Fibroblast of skin of right biceps (primary cell): ENCODE measurements at places on chromosomes 2 and 18.

DNA sequence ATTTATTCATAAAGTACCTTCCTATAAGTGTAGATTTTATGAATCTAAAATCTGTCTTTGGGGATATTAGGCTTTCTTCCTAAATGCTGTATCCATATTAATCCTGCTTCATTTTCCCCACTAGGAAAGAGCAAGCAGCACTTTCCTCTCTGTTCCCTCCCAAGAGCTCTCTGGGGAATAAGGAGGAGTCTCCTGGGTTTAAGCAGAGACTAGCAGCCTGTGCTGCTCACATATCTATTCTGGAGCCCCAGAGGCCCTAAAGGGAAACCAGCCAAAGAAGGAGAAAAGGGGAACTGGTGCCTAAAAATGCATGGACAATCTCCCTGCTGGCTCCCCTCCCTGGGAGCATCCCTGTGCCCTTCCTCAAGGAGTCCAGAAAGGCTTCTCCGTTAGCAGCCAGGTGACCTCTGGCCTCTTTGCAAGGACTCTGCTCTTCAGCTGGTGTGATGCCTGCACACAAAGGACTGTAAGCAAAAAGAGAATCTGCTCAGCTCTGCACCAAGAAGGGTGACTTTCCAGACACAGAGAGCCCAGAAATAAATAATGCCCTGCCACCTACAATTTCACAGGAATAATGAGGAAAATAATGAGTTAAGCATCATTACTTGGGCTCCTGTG, 270.6 kb downstream of the SS18 start:
- DNase-seq: no peak

- no peak for DNase-seq
Observed at GRCh38 chr18:58255701-58256311, 211.8 kb downstream of the NEDD4L start.

DNA sequence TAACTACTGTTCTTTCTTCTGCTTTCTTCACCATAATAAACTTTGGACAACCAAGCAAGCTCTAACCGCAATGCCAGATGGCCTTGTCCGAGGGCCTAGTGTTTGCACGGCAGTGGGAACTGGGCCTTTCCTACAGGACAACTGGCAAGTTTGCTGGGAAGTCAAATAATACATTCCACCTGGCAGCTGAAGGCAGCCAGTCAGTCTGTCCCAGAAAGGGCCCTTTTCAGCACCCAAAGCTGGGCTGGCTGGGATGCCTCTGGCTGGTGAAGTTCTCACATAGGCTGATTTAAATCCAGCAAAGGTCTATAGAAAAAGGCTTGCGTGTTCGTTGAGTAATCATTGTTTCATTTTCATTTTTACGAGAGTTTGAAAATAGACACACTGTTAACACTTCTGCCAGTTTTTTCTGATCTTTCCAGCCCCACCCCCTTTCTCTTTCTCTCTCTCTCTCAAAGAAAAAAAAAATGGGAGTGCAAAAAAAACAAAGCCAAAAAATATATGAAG, 110.0 kb upstream of the EPAS1 start:
- no peak for DNase-seq

- DNase-seq: no peak
Observed at GRCh38 chr2:101219246-101219645, 33.4 kb upstream of the CNOT11 start.

DNA sequence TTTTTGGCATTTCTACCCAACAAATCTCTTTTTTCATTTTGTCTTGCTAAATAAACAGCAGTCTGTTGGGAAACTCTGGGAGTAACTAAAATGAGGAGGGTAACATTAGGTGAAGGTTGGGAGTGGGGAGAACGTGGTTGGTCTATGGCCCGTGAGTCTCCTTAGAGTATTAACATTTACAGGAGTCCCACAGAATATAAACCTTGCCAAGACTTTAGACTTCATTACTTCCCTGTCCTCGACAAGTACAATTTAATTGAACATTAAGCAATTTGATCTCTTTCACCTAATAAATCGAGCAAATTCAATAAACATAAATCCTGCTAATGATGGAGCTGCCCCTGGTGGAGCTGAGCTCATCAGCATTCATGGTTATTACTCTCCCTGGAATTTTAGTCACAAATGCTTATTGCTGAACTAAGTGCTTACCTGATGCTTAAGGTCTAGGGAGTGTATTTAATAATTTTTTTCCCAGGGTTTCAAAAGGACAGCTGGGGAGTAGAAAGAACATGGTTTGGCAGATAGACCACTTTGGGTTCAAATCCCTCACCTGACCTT, 95.1 kb upstream of the RASGRP3 start:
- DNase-seq: no peak

DNA sequence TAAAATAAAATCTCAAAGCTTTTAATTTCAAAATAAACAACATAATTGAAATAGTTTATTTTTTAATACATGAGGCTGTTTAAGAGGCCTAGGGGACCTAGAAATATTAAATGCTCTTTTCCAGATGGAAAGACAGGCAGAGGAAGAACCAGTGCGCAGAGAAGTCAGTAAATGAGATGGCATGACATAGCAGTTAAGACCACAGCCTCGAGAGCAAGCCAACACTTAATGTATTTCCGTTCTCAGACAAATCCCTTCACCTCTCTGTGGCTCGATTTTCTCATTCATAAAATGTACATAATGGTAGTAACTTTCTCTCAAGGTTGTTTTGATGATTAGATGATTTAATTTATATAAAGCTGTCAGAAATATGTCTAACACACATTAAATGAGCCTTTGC, 405.1 kb upstream of the CWC22 start:
- DNase-seq: no peak

- peak; percentile 46 for DNase-seq
Observed at GRCh38 chr2:18544171-18544570, 16.3 kb downstream of the RDH14 start.

GRCh38 chr18:54205959-54206358, 18.5 kb downstream of the MBD2 start:
- DNase-seq: peak; percentile 21

GRCh38 chr2:239828192-239828972, 196.8 kb downstream of the NDUFA10 start:
- no peak for DNase-seq

- DNase-seq: no peak
Observed at GRCh38 chr2:133885847-133886246, 317.6 kb upstream of the NCKAP5 start.

GRCh38 chr2:70670202-70670601, 97.8 kb downstream of the ADD2 start:
- DNase-seq: no peak

DNA sequence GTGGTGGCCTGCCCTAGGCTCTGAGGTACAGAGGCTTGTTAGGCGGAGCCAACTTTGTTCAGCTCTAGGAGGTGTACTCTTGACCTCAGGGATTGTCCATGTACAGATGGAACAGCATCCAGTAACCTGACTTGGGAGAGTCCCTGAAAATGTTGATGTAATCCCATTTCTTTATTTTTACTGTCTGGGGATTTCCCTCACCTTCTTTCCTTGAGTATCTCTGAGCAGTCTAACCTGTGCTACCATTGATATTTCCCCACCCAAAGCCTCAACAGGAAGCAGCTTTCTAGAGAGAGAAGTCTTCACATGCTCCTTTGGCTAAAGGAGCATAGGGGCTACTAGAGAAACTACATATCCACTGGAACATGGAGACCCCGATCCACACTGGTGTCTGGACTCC, 10.4 kb downstream of the IL36A start:
- no peak for DNase-seq

- no peak for DNase-seq
Observed at GRCh38 chr2:8215159-8215863, 466.5 kb upstream of the ID2 start.

DNA sequence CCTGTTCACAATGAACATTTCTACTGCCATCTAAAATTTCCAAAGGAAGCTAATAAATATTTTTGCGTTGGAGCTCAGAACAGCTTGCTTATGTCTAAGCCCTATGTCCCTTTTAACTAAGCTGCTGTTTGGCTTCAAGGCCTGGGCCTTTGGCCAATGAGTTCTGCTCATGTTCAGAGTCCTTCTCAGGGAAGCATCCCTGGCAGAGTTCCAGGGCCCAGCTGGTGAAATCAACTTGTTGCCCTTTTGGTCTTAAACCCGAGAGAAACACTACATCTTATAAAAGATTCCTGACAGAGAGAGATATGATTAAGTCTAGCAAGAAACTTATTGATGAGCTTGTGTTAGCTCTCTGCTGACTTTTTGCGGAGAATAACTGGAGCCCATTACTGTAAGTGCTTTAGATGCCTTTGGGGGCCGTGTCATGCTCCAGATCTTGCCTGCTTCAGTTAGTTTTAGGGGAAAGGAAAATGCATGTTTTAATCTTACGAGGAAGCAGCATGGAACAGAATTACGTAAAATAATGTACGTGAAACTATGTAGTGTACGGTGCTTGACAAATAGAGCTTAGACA, 102.5 kb upstream of the NOSTRIN start:
- DNase-seq: peak; percentile 32
